ENCODE measurements at places on chromosomes 6 and 20. TPM values are rescaled to one million over a fixed set of nuclear protein-coding genes. Genes with fewer than 3 reads are reported as not detected.

HLA-G gene
- total RNA-seq = 0.88 TPM

NKX2-2 gene
- not detected for total RNA-seq

RAD21L1 gene
- total RNA-seq = not detected

SOX4 gene
- total RNA-seq = 77.3 TPM

BHLHE23 gene
- total RNA-seq = 0.49 TPM

OR2H1 gene
- not detected for total RNA-seq

SYCP2 gene
- 68.7 TPM for total RNA-seq

E2F1 gene
- total RNA-seq = 74.7 TPM

HCRTR2 gene
- 0.63 TPM for total RNA-seq

IFT52 gene
- 56.1 TPM for total RNA-seq

SPAG4 gene
- total RNA-seq = 5.4 TPM

PRSS16 gene
- 16.5 TPM for total RNA-seq

BEND3 gene
- total RNA-seq = 8.3 TPM

ROS1 gene
- 0.16 TPM for total RNA-seq

SYCP2L gene
- 0.12 TPM for total RNA-seq

MROH8 gene
- total RNA-seq = 2.6 TPM

UNC5CL gene
- 4.5 TPM for total RNA-seq

TRDN gene
- not detected for total RNA-seq

CST5 gene
- not detected for total RNA-seq

TMEM239 gene
- not detected for total RNA-seq

ANGPT4 gene
- not detected for total RNA-seq

HLA-DQA2 gene
- not detected for total RNA-seq

LY6G6C gene
- total RNA-seq = 0.88 TPM

PERP gene
- total RNA-seq = 152 TPM

IPCEF1 gene
- 1.4 TPM for total RNA-seq

MTFR2 gene
- total RNA-seq = 18.5 TPM

KIF25 gene
- total RNA-seq = not detected

TAGAP gene
- total RNA-seq = not detected

FRK gene
- total RNA-seq = 7.3 TPM

STMND1 gene
- total RNA-seq = not detected

STX7 gene
- total RNA-seq = 41.0 TPM

ATP6V1G2 gene
- 0.43 TPM for total RNA-seq

SLC4A11 gene
- 8.6 TPM for total RNA-seq

PACSIN1 gene
- total RNA-seq = 3.4 TPM

PLG gene
- total RNA-seq = not detected

DEF6 gene
- total RNA-seq = 5.7 TPM

CDSN gene
- total RNA-seq = not detected

MYCT1 gene
- total RNA-seq = not detected

FOXQ1 gene
- total RNA-seq = 191 TPM

BANF2 gene
- 2.1 TPM for total RNA-seq

MUCL3 gene
- total RNA-seq = not detected

GPSM3 gene
- total RNA-seq = 0.67 TPM

SAMD3 gene
- total RNA-seq = 1.7 TPM

TFAP2B gene
- total RNA-seq = not detected

MYMX gene
- total RNA-seq = not detected

SCRT2 gene
- total RNA-seq = not detected

CFAP206 gene
- total RNA-seq = 0.23 TPM

LPA gene
- not detected for total RNA-seq

TAAR1 gene
- not detected for total RNA-seq

HDGFL1 gene
- not detected for total RNA-seq

HSF2 gene
- total RNA-seq = 12.1 TPM

ZBTB46 gene
- 9.1 TPM for total RNA-seq

GDAP1L1 gene
- total RNA-seq = 4.2 TPM

SPATS1 gene
- total RNA-seq = not detected

IL17A gene
- not detected for total RNA-seq
